ENCODE measurements at places on chromosomes 16 and 17. TPM values are rescaled to one million over a fixed set of nuclear protein-coding genes. Genes with fewer than 3 reads are reported as not detected.

DNA sequence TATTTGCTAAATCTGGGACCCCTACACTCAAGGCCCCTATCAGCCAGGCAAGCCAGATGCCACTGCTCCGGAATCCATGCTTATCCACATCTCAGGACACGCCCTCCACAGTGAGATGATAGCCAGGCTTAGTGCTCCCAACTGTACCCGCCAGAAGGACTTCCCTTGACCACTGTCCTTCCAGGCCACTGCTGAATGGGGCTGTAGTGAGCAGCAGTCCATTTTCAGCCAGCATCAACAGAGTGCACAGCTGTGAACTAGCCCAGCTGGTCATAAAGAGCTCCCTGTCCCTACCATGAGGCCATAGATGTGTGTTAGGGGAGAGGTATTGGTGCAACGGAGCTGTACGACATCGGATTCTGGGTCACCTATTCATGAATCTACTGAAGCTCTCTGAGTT is 13.0 kb upstream of the MED9 start:
- no peak for DNase-seq

GRCh38 chr17:7067198-7067597 is 12.9 kb downstream of the CLEC10A start:
- DNase-seq = no peak

GRCh38 chr17:9002606-9003354 is 18.5 kb upstream of the NTN1 start:
- DNase-seq = no peak

GRCh38 chr16:61590577-61590976 is 445.7 kb downstream of the CDH8 start:
- no peak for DNase-seq

GRCh38 chr17:1590747-1591473 is 28.3 kb upstream of the PITPNA start:
- DNase-seq = no peak

DNA sequence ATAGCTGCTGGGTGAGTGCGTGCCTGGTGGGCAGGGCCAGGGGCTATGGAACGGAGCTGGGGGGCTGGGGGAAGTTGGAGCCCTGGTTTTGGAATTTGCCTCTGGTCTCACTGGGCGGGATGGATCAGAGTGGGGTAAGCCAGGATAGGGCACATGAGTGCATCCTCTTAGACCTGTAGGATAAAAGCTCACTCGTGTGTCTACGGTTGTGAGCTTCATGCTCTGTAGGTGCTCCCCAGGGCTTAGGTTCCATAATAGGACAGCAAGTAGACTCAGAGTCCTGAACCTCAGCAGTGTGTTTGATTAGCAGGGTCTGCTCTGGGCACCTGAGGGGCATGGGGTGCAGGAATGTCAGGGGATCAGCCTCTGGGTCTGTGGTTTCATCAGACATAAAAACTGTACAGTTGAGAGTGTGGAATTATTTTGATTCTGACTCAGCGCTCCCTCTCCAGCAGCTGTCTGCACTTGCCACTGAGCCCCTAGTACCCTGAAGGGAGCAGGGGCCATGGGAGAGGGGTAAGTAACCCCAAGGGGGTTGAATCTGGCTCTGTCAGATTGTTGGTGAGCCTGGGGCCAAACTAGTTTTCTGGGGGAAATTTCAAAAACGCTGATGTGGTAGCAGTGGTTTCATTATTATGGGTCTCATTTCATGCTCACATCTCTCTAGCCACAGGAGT is 84.2 kb upstream of the LGALS9 start:
- DNase-seq = no peak

DNA sequence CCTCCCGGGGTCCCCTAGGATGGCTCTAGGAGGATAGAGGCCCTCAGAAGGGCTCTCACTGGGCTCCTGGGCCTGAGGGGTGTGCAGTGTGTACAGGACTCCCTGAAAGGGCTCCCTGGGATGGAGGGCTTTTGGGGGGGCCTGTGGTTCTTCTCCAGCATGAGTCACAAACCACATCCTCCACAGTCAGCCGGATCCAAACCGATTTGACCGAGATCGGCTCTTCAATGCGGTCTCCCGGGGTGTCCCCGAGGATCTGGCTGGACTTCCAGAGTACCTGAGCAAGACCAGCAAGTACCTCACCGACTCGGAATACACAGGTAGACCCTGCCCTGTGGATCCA is 4.5 kb downstream of the TRPV2 start:
- DNase-seq = no peak

DNA sequence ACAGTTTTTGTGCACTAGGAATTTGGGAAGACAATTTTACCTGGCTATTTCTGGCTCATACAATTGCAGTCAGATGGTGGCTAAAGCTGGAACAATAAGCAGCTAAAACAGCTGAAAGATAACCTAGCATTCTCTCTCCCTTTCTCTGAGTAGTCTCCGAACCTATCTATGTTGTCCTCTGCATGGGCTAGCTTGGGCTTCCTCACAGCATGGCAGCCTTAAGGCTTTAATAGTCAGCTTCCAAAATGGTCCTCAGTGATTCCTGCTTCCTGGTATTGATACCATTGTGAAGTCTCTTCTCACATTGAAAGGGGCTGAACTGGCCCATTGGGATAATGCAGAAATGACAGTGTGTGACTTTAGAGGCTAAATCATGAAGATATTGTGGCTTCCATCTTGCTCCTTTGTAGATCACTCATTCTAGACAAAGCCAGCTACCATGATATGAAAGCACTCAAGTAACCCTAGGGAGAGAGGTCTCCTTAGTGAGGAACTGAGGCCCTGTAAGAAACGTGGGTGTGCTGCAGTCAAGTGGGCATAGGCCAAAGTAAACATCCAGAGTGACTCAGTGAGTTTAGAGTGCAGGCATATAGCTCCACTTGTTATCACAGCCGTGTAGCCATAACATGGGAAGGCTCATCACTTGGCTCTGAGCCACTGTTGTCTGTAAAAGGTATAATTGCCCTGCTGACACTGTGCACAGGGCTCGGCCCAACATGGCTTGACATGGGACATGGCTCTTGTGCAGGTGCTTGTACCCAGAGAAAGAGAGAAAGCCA is 5.5 kb upstream of the VKORC1 start:
- no peak for DNase-seq

GRCh38 chr17:45020354-45021138 is 30.9 kb downstream of the DCAKD start:
- DNase-seq = no peak

DNA sequence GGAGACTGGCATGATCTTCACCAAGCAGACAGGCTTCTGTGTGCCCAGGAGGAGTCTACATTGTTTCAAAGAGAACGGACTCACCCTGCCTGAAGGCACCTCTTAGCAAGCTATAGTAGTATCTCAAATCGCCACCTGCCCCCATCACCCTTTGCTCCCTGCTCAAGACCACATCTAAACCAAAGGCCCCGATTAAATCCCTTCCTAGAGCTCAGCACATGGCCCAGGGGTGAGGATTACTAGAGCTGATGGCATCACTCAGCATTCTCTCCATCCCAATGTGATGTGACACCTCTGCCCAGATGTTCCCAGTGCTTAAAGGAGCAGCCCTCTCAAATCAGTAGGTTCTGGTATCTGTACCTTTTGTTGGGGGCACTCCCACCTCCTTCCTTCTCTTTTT is 8.0 kb upstream of the CDC42EP4 start:
- no peak for DNase-seq

GRCh38 chr17:39867084-39867879 is 720 bp upstream of the ZPBP2 start:
- DNase-seq = no peak

DNA sequence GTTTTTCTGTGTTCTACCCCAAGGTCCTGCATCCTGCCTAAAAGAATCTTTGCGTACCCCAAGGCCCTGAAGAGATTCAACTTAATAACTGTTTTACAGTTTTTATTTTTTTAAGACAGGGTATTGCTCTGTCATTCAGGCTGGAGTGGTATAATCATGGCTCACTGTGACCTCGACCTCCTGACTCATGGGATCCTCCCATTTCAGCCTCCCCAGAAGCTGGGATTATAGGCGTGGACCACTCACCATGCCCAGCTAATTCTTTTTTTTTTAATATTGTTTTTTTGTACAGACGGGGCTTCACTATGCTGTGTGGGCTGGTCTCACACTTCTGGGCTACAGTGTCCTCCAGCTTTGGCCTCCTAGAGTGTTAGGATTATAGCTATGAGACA is 9.3 kb upstream of the FAAP100 start:
- no peak for DNase-seq

- no peak for DNase-seq
These were observed 7.7 kb upstream of the ITGAE start for GRCh38 chr17:3808701-3809100.

DNA sequence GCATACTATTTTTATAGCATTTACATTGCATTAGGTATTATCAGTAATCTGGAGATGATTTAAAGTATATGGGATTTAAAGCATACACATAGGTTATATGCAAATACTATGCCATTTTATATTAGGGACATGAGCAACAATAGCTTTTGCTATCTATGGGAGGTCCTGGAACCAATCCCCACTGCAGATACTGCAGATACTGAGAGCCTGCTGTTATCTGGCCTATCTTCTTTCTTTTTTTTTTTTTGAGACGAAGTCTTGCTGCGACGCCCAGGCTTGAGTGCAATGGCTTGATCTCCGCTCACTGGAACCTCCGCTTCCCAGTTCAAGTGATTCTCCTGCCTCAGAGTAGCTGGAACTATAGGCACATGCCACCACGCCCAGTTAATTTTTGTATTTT is 37.4 kb downstream of the STH start:
- DNase-seq = no peak

- no peak for DNase-seq
These were observed 242.4 kb upstream of the SALL1 start for GRCh38 chr16:51393381-51394005.

NECAB2 gene
- 3.5 TPM for polyA plus RNA-seq

DHRS7C gene
- polyA plus RNA-seq = not detected

HS3ST4 gene
- polyA plus RNA-seq = 0.65 TPM
